ENCODE measurements at places on chromosomes 2 and 18. TPM values are rescaled to one million over a fixed set of nuclear protein-coding genes. Genes with fewer than 3 reads are reported as not detected.

DNA sequence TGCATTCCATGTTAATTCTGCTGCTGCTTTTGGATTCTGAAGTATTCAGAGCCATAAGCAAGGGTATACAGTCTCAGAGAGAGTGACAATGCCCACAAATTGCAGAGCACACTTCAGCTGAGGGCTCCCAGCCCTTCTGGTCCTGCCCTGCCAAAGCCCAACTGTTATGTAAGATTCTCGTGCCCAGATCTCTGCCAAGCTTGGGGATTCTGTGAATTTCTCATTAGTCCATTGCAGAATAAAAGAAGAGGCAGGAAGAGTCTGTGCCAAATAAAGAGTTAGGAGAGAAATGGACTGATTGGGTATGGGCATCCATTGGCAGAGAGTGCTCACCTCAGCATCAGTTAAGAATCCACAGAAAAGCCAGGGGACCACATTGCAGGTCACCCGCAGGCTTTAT is 112.0 kb upstream of the PNPT1 start:
- H3K4me3 ChIP-seq, result no peak overlapping the region
- DNase-seq, result no peak
- no peak overlapping the region for H3K27ac ChIP-seq
- no peaks in the 10 kb centered on the region for H3K27me3 ChIP-seq
- H3K4me1 ChIP-seq, result no peaks in the 10 kb centered on the region

GRCh38 chr18:79848579-79849327 is 51.0 kb downstream of the KCNG2 start:
- H3K27me3 ChIP-seq, result no peaks in the 10 kb centered on the region
- H3K4me3 ChIP-seq, result no peak overlapping the region
- H3K27ac ChIP-seq, result no peak overlapping the region
- DNase-seq, result no peak
- H3K4me1 ChIP-seq, result no peaks in the 10 kb centered on the region

- no peaks in the 10 kb centered on the region for H3K4me1 ChIP-seq
- no peak overlapping the region for H3K4me3 ChIP-seq
- H3K36me3 ChIP-seq, result no peaks in the 10 kb centered on the region
- DNase-seq, result no peak
- H3K27ac ChIP-seq, result no peak overlapping the region
Observed at GRCh38 chr2:182259629-182260150, 167.1 kb downstream of the PDE1A start.

GRCh38 chr2:9074930-9075329 is 71.4 kb upstream of the MBOAT2 start:
- no peak overlapping the region for H3K27ac ChIP-seq
- DNase-seq, result no peak
- H3K36me3 ChIP-seq, result no peaks in the 10 kb centered on the region
- H3K27me3 ChIP-seq, result no peaks in the 10 kb centered on the region
- no peaks in the 10 kb centered on the region for H3K4me1 ChIP-seq

Gene NYAP2
- 0.20 TPM for polyA plus RNA-seq

DNA sequence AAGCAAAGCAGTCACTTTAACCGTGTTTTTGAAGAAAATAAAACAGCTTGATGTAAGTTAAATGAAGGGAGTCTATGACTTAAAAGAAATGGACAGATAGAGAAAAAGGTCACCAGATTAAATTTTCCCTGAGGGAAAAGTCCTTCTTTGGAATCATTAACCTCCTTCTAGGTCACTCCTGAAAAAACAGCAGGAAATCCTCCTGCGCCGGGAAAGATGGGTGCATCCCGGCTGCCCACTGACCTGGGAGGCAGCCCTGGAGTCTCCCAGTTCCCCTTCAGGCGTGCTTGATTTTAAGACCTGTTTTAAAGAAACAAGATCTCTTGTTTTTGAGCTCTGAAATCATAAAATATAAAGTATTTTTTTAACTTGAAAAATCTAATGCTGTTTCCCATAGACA is 18.4 kb upstream of the ZNF521 start:
- H3K4me1 ChIP-seq, result no peaks in the 10 kb centered on the region
- no peak overlapping the region for H3K4me3 ChIP-seq
- H3K27ac ChIP-seq, result no peak overlapping the region
- H3K27me3 ChIP-seq, result no peaks in the 10 kb centered on the region
- no peaks in the 10 kb centered on the region for H3K36me3 ChIP-seq
- no peak for DNase-seq

Gene TSN
- 20.5 TPM for polyA plus RNA-seq

- H3K27ac ChIP-seq, result no peak overlapping the region
- no peak for DNase-seq
- H3K4me1 ChIP-seq, result peaks cover 8% of the 10 kb centered on the region
- no peaks in the 10 kb centered on the region for H3K36me3 ChIP-seq
- H3K27me3 ChIP-seq, result no peaks in the 10 kb centered on the region
Observed at GRCh38 chr2:110848519-110849030, 116.2 kb downstream of the ACOXL start.
